NCI-H1105 (cell line): ENCODE measurements at places on chromosomes 1 and 21.

DNA sequence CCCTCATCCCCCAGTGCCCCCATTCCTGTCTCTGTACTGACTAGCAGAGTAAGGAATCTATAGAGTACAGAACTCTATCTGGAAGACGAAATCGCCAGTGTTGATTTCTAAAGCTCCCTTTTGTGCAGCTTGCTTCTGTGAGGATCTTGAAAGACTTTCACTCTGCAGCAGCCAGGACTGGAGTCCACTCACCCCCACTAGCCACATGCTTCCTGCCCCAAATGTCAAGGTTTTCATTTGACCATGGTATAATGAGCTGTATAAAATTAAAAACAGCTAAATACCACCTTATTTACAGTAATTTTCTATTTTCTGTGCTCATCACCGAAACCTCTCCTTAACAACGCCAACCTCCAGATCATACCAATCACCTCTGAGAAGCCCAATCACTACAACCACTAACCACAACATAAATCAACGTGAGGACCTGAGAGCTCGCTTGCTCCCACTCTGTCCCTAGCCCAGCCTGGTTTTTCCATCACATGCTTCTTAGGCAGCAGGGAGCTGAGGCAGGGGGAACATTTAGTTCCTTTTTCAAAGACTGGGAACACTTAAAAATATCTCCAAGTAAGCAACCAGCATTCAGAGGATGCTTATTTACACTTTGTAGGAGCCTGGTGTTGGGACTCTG lies 56.1 kb upstream of the IRF2BP2 start:
- no peak for DNase-seq

DNA sequence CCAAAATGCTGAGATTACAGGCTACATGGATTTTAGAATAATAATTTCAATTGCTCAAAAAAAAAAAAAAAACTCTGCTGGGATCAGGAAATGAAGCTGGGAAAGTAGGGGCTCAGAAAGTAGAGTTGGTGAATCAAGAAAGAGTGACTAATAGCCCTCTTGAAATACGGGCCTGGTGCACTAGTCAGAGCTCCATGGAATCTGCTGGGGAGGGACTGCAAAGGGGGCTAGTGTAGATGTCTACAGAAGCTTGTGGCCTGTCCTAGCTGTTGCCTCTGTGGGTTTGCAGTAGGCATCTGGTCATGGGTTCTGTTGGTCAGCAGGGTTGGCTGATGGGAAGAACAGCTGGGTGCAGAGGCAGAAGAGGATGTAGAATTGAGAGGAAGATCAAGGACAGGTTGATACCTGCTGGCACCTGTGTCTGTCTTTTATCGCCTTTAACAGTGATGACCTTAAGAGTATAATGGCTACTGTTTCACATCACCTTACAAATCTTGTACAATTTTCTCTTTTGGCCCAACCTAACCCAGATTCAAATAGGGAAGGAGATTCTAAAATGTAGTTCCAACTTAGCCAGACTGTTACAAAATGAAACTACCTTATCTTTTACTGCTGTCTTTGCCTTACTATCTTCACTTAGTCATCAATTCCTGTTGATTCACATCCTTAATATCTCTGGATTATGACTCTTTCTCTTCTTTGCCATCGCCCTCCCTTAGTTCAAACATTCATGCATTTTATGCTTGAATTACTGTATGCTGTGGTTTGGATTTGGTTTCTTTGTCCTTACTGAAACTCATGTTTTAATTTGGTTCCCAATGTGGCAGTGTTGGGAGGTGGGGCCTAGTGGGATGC lies 126.2 kb downstream of the GIPC2 start:
- DNase-seq, result no peak

GRCh38 chr1:227940791-227941241 lies 6.9 kb downstream of the WNT9A start:
- DNase-seq, result no peak

GRCh38 chr1:20641975-20642374 lies 8.7 kb downstream of the PINK1 start:
- DNase-seq, result no peak

- no peak for DNase-seq
These were observed 26.2 kb downstream of the ZYG11B start for GRCh38 chr1:52752484-52752826.

DNA sequence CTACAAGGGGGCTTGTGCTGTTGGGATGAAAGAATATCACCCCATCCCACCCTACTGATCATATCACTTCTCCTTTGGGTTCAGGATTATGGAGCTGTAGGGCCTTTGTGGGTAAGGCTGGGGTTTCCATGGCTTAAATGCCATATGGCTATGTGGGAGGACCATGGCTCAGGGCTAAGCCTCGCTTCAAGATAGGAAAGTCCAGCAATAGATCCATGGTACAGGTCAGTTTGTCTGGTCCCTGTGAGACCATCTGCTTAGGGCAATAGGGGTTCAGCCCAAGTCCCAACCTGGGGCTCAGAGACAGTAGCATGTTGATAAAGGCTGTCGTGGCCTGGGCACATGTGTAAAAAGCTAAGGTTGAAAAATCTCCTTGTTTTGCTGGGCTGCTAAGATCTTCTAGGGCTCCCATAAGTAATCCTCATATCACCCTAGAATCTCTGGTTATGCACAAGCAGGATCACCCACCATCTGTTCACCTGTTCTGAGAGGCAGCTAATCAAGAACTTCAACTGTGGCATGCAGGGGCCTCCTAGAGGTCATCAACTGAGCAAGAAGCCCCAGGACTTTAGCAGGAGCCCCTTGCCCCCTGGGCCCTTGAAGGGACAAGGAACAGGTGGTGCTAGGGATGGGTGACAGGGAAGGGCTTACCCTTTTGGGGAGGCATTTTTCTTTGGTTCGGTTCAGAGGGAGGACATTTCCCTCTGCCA lies 66.5 kb downstream of the UBE2T start:
- DNase-seq, result no peak

- DNase-seq, result no peak
These were observed 585.7 kb upstream of the CAMK1G start for GRCh38 chr1:208997726-208998312.

GRCh38 chr1:62439652-62440371 lies 3.0 kb downstream of the USP1 start:
- no peak for DNase-seq

DNA sequence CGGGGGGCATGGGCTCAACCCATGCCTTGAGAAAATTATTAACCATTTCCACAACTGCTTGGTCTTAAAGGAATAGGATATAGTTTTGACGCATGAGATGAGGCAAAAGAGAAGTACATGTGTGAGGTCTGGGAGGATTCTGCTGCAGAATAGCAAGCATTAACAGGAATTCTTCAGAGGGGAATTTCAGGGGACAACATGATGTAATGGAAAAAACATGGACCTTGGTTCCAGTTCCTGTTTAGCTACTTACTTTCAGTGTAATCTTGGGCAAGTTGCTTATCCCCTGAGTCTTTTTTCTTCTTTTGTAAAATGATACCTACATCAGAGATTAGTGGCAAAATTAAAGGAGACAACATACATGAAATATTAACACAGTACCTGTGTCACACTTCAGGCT lies 85.6 kb downstream of the PRRX1 start:
- DNase-seq, result no peak

DNA sequence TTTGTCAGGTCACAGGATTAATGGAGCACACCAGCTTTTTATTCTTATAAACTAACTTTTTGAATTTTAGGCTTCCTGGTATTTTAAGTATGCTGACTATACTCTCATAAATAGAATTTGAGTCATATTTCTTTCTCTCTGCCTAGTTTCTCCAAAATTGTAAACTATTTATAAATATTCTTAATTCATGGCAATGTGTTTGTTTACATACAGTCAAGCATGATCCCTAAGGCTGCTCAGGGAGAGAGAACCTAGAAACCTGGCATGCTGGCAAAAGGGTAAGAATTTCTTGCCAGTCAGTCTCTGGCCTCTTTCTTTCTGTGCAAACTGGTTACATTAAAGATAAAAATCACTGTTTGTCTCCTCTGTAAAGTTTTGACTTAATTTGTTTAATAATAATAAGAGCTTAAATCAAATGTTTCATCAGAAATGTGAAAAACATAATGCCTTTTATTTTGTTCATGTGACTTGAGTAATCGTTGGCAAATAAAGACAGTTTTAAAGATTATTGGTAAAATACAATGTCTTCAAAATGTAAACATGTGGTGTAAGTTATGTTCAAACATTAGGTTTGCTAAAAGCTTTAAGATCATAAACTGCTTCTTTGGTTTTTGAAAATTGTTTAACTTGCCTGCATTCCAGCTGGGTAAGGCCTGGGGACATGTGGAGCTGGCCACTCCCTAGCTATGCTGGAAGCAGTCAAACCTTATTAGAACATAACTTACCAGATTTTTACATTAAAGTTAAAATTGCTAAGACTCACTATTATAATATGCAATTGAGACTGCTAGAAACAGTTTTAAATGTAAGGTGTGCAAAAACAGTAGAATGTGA lies 1401.7 kb downstream of the NCAM2 start:
- no peak for DNase-seq

DNA sequence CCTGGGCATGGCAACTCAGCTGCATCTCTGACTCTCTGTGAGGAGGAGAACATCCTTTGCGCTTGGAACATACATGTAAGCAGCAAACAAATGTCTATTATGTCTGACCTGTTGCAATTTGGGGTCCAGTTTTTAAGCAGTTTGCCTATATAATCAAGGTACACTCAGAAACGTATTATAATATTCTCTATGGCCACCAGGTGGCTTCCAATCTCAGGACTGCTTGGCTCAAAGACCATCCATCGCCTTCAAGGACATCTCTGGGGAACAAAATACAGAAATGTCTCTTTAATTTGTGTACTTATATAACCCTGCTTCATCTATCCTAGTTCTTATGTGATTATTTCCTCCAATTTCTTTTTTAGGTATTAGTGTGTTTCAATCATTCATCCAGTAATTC lies 227.2 kb downstream of the OLFM3 start:
- peak; percentile 17 for DNase-seq

- DNase-seq, result no peak
These were observed 3.9 kb downstream of the PLA2G2D start for GRCh38 chr1:20115479-20115878.

- DNase-seq, result peak; percentile 28
These were observed 4.0 kb upstream of the PROX1 start for GRCh38 chr1:213983493-213984386.

- DNase-seq, result no peak
These were observed 3.5 kb downstream of the EXTL1 start for GRCh38 chr1:26025060-26025459.

- DNase-seq, result no peak
These were observed 637.3 kb downstream of the USP25 start for GRCh38 chr21:16367079-16367478.

DNA sequence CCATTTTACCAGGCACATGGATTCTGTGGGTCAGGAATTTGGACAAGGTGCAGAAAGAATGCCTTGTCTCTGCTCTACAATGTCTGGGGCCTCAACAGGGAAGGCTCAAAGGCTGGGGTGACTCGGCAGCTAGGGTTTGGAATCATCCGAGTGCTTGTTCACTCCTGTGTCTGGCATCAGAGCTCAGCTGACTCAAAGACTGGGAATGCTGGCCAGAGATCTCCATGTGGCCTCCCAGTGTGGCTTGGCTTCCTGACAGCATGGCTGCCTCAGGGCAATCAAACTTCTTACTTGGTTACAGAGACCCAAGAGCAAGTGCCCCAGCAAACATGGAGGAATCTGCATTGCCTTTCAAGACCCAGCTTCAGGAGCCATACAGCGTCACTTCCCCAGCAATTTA lies 110.5 kb downstream of the TOMM20 start:
- no peak for DNase-seq

GRCh38 chr1:60277269-60277668 lies 203.7 kb upstream of the C1orf87 start:
- no peak for DNase-seq

- DNase-seq, result no peak
These were observed 3.1 kb upstream of the MAD2L2 start for GRCh38 chr1:11684070-11684469.

GRCh38 chr1:14296795-14297194 lies 301.7 kb upstream of the KAZN start:
- DNase-seq, result no peak

GRCh38 chr1:90957497-90957896 lies 64.3 kb downstream of the ZNF644 start:
- DNase-seq, result no peak

DNA sequence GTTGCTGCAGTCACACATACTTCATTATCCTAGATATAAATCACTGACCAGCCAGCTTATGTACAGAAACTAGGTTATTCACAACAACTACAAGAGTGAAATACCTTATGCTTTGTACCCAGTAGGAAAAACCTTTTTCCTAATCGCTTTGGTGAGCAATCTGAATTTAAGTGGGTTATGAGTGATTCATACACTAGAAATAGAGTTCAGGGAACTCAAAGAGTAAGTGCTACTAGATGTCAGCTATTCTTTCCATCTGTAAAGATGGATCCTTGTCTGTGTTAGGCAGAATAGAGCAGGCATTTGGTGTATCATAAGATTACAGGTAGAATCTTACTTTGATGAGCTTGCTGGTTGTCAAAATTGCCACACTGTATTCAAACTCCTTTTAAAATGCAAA lies 101.9 kb downstream of the ZNF644 start:
- no peak for DNase-seq

DNA sequence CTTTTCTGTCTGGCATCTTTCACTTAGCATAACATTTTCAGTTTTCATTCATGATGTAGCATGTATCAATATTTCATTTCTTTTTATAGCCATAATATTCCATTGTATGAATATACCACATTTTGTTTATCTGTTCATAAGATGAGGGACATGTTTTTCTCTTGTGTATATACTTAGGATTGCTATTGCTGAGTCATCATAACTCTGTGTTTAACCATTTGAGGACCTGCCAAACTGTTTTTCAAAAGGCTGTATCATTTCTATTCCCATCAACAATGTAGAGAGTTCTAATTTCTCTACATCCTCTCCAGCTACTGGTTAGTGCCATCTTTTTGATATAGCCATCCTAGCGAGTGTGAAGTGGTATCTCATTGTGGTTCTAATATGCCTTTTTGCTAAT lies 26.2 kb downstream of the MPZL1 start:
- no peak for DNase-seq

GRCh38 chr21:32136546-32136945 lies 142.3 kb downstream of the MIS18A start:
- no peak for DNase-seq

- peak; percentile 88 for DNase-seq
These were observed 30.8 kb downstream of the ELAVL4 start for GRCh38 chr1:50139339-50140181.

DNA sequence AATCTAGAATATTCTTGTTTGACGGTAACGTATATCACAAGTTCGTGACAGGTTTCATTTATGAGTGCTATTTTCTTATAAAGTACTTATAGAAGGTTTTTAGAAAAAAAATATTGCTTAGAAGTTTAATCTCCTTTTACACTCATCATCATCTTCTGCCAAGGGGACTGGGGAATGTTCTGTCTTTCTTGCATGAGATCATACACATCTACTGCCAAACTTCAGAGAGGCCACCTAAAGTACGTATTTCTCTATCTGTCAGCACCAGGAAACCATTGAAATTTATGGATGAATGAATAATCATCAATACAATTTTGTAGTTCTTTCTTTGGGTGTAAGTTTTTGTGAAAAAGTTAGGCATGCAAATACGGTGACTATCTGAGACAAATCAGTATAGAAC lies 245.8 kb downstream of the SPATA17 start:
- DNase-seq, result no peak

GRCh38 chr1:13813398-13814012 lies 113.5 kb downstream of the PRDM2 start:
- DNase-seq, result no peak

- DNase-seq, result no peak
These were observed 373.1 kb upstream of the CXADR start for GRCh38 chr21:17139696-17140095.

GRCh38 chr1:184212649-184213314 lies 161.3 kb downstream of the TSEN15 start:
- DNase-seq, result no peak

GRCh38 chr1:75518686-75519085 lies 92.2 kb downstream of the SLC44A5 start:
- no peak for DNase-seq
